Cerebellum (tissue), 4 donors: ENCODE measurements at places on chromosomes 1 and 21.

- DNase-seq, result no peak
Measured at GRCh38 chr1:247113094-247113497, 8.9 kb upstream of the ZNF669 start.

DNA sequence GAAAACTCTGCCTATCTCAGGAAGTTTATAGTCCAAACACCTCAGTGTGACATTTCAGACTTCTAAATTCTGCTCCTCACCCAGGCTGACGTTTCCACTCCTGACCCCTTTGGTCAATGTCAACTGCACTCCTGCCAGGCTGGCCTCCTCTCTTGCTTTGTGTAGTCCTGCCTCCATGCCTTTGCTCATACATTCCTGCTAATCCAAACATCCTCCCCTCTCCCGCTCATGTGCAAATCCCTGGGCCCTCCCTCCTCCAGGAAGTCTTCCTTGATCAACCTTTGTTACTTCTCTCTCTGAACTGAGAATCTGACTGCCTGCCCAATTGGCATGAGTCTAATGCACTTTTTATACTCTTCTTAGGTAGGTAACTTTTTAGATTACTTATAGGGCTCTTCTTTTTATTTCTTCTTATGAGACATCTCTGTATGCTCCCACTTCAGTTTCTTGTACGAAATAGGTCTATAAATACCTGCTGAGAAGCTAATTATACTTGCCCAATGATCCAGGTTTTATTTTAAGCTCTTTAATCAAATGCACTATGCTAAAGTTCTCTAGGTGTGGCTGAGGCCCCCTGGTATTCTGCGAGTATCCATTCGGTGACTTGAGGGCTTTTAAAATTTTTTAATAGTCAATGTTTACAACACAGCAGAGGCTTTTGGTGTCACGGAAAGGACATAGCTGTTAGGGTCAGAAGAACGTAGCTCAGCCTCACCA, 128.1 kb downstream of the PLXNA2 start:
- no peak for DNase-seq

- peak; percentile 58 for DNase-seq
Measured at GRCh38 chr1:22710701-22711049, at the start of gene EPHB2. Gene EPHB2 (plus strand): TSS chr1:22710839. CDS start chr1:22710983, 144 bp downstream.

DNA sequence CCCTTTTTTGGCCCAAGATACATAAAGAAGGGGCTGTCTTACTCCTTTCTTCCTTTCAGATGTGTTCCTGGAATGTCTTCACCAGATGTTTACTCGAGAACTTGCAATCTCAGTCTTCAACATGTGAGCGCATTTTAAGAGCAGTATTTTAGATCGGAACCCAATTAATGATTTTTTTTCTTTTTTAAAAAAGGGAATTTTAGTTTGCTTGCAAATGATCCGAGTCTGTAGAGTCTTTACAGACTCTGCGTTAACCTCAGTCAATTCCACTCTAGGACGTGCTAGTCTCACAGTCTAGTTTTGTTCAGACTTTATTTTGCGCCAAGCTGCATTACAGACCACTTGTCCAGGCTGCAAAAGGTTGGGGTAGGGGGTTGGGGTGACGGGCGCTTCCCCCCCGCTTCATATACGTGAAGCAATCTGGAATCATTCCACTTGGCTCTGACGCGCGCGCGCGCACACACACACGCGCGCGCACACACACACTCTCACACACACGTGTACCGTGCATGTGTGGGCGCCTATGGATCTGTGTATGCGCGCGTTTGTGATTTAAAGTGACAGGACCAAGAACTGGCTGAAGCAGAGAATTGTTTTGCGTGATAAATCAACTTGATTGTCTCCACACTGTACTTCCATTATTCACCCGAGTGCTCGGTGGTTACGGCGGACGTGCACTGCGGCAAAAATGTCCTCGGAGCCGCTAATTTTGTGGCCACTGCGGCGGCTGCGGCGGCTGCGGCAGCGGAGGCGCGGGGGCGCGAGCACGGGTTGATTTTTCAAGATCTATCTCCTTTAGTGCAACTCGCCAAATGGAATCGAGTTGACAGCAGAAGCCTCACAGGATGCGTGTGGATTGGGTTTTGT, 25.6 kb upstream of the NFIA start:
- peak; percentile 59 for DNase-seq

GRCh38 chr1:19720973-19721372, 56.3 kb downstream of the HTR6 start:
- no peak for DNase-seq

- no peak for DNase-seq
Measured at GRCh38 chr1:82401116-82401515, 600.4 kb downstream of the ADGRL2 start.

GRCh38 chr1:103218821-103219220, 110.5 kb upstream of the COL11A1 start:
- no peak for DNase-seq

DNA sequence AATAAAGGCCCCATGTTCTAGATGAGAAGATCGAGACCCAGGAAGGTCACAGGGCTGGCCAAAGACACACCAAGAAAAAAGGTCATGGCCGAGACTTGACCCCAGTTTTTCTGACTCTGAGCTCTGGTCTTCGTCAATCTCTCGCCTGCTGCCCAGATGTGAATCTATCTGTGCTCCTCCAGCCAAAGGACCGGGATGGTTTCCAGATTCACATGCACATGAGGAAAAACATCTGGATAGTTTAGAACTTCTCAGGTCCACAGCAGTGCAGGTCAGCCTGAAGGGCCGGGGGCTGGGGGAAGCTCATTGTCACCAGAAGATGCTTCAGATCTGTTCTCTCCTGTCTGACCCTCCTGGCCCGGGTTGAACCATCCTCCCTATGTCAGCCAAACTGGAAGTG, 49.0 kb downstream of the KCNN3 start:
- DNase-seq, result no peak

- no peak for DNase-seq
Measured at GRCh38 chr1:192153276-192153675, 5.0 kb upstream of the RGS18 start.

DNA sequence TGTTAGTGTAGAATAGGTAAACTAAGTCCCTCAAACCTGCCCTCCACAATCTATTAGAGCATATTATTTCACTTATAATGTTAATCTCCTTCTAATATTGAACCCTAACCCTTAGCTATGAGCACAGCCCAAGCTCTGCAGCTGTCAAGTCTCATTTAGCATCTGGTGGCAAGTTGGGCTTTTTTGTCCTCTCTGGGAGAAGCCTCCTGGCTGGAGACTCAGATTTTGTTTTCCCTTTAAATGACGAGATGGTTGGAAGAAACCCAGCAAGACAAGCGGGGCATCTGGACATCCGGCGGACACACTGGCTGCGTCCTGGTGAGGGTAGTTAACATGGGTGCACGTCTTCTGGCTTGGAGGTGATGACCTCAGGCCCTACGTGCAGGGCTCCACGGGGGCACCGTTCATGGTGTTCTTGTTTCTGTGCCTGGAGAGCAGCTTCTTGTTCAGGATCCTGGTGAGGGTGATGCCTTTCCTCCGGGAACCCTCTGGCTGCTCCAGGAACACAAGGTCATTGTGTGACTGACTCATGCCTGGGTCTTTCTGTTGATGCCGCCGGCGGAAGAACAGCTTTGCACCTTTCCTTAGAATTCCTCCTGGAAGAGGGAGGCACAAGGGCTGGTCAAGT, 9.7 kb upstream of the PRDM15 start:
- no peak for DNase-seq

DNA sequence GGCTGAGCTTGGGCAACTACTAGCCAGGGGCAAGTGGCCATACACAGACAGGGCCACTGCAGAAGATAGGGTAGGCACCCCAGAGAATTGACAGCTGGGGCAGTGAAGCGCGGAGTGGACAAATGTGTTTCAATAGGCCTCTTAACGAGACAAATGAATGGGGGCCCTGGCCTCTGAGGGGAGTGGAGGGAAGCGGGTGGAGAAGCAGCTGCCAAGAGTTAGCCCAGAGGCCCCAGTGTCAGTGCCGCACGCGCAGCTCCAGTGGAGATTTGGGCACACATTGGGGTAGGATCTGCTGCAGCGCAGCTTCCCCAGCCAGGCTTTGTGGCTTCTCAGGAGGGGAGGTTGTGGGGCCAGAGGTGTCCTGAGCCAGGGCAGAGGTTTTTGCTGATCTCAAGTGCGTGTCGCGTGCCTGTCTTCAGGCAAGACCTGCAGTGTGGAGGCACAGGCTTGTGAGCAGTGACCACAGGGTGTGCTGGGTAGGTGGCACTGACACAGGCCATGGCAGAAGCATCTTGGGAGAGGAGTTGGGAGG, 16.9 kb downstream of the PTPRF start:
- DNase-seq, result no peak

- no peak for DNase-seq
Measured at GRCh38 chr1:219076326-219076937, 97.2 kb upstream of the LYPLAL1 start.

DNA sequence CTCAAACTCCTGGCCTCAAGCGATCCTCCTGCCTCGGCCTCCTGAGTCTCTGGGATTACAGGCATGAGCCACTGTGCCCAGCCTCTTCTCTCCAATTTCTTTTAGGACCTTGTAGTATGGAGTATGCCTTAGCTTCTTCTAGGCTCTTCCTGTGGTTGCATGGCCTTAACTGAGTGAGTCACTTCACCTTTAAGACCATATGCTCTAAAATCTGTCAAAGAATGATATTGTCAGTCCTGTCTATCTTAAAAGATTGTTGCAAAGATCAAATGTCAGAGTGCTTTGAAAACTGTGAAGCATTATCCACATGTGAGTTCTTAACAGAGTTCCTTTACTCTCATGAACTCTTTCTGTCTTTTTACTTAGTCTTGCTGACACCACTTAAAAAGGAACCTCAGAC, 37.2 kb downstream of the ATP2B4 start:
- DNase-seq, result no peak

- no peak for DNase-seq
Measured at GRCh38 chr21:27571706-27572105, 604.8 kb upstream of the ADAMTS5 start.

- DNase-seq, result no peak
Measured at GRCh38 chr1:70090875-70091274, 114.5 kb downstream of the LRRC40 start.

- DNase-seq, result no peak
Measured at GRCh38 chr1:99636647-99637175, 9.2 kb upstream of the PALMD start.

DNA sequence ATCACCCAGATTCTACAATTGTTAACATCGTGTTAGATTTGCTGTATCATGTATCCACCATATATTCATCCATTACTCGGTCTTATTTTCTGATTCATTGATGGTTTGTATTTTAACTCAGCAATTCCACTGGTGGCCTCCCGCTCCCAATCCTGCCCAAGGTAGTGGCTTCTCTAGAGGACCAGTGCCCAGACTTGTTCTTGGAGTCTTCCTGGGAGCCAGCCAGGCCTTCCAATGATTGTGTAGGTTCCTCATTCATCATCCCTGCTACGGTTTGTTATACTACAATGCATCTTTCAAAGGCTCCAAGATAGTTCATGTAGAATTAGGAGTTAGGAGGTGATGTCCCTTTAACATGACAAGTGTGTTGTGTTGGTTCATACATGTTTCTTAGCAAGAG, 451.1 kb downstream of the SETD4 start:
- no peak for DNase-seq

DNA sequence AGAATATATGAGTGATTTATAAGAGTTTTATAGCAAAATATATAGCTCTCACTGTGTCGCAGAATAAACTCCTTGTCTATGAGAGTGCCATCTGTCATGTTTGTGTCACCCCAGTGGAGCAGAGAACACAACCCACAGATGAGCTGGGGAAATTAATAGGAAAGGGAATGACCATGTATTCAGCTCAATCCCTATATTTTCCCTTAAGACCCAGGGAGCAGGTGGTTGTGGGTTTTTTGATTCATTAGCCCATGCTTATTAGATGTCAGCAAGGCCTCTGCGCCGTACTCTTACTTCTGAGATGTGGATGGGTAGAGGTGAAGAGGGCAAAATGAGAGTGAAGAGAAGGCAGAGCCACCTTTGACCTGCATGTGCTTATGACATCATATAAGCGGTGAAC, 4.1 kb upstream of the GREM2 start:
- no peak for DNase-seq

GRCh38 chr1:227926216-227926791, 21.4 kb downstream of the WNT9A start:
- no peak for DNase-seq

- DNase-seq, result no peak
Measured at GRCh38 chr1:2115008-2115641, 64.9 kb downstream of the PRKCZ start.

DNA sequence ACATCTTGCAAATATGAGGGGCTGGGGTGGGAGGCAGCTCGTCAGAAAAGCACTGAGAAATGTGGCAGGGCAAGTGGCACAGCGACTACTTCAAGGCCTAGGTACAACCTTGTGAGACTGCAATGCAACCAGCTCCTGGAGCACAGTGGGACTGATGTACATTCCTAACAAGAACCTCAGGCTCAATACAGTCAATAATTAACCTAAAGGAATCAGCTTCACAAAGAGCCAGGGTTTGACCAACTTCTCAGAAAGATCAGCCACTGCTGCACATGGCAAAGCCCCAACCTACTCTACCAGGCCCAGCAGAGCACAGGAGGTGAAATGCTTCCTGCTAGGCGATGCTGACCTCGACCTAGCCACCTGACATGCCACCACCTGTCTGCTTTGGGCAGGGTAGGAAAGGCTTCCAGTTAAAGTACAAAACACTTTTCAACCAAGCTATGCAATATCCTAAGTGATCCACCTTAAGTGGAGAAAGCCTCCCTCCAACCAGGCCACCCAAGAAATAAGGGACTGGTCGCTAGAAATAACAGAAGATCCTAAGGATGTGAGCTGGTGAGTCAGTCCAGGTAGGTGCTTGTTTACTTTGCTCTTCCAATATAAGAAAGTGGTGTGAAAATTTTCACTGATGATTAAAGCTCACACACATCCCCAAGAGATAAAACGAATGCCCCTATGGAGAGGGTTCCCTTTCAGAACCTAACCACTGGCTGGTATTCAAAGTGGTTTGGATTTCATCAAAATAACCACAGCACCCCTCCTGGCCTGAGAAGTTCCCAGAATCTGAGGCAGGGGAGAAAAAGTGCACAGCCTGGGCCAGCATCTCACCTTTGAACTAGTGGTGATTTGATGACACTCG, 2.1 kb downstream of the RIPK4 start:
- DNase-seq, result no peak

GRCh38 chr1:183087001-183087400, 63.8 kb downstream of the LAMC1 start:
- DNase-seq, result no peak

- no peak for DNase-seq
Measured at GRCh38 chr1:231613419-231614349, 12.9 kb upstream of the DISC1 start.

DNA sequence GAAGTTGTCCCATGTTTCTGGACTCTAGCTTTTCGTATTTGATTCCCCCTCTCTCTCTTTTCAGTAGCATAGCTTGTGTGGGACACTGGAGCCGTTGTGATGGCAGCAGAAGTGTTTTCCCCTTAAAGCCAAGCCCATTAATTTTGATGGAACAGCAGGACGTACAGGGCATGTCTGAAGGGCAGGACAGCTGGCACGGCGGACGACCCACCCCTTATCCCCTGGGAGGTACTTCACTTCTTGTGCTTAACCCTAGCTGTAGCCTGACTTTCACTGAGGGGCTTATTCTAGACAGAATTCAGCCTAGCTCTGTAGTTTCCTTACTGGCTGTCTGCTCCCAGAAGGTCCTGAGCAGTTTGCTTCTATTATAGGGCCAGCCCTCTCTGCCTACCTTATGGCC, 8.6 kb upstream of the PPFIA4 start:
- DNase-seq, result no peak
